ENCODE measurements at places on chromosomes 2 and 18. TPM values are rescaled to one million over a fixed set of nuclear protein-coding genes. Genes with fewer than 3 reads are reported as not detected.

The TSPYL6 gene
- 0.14 TPM for total RNA-seq

The SAG gene
- total RNA-seq: not detected

The EFEMP1 gene
- total RNA-seq: 2,754 TPM

The WNT10A gene
- 1.6 TPM for total RNA-seq

The COL5A2 gene
- total RNA-seq: 99.4 TPM

The ABCG8 gene
- total RNA-seq: not detected

The HTR2B gene
- total RNA-seq: 9.2 TPM

The KIAA2012 gene
- not detected for total RNA-seq

The AGXT gene
- not detected for total RNA-seq

The STK25 gene
- 279 TPM for total RNA-seq

The PROM2 gene
- 3.5 TPM for total RNA-seq

The ALPG gene
- total RNA-seq: not detected

The MARS2 gene
- 12.3 TPM for total RNA-seq

The VIL1 gene
- total RNA-seq: 3.6 TPM

The MLPH gene
- 7.4 TPM for total RNA-seq

The IRS1 gene
- total RNA-seq: 18.8 TPM

The VWA3B gene
- not detected for total RNA-seq

The TYMS gene
- 1.2 TPM for total RNA-seq

The ITM2C gene
- 70.6 TPM for total RNA-seq

The LAMA1 gene
- not detected for total RNA-seq

The NETO1 gene
- total RNA-seq: not detected

The LIMS4 gene
- total RNA-seq: 66.8 TPM

The UGT1A5 gene
- not detected for total RNA-seq

The ALK gene
- total RNA-seq: 2.0 TPM

Data from thoracic aorta (tissue), 2 donors.